ENCODE measurements at places on chromosomes 7 and 10.

- DNase-seq = no peak
These were observed 10.9 kb downstream of the SCART1 start for GRCh38 chr10:133464582-133465031.

DNA sequence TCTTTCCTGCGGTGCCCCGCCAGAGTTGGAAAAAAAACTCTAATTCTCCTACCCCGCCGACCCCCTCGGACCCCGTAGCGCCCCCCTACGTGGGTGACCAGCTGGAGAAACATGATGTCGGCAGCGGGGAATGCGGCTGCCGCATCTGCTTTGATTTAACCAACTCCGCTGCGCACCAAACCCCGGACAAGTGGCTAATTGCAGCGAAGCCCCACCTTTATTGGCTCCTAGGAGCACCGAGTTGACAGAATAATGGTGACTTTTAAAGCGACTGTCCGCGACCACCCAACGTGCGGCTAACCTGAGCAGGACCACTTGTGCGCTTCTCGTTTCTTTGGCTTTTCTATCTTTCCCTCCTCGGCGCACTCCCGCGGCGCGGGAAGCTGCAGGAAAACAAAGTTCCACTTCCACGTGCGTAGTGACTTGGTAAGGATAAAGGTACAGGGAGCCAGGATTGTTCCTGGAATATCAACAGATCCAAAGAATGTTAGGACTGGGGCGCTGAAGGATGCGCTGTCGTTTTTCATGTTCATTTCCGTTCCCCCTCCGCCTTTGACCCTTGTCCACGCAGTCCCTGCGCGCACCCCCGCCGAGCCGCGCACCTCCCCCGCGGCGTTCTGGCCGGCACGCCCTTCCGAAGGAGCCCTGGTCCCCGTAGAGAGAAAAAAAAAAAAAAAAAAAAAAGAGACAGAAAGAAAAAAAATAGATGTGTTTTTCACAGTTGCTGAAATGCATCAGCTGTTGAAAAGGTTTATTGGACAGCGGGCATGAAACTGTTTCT, 1.4 kb downstream of the WNT16 start:
- no peak for DNase-seq

DNA sequence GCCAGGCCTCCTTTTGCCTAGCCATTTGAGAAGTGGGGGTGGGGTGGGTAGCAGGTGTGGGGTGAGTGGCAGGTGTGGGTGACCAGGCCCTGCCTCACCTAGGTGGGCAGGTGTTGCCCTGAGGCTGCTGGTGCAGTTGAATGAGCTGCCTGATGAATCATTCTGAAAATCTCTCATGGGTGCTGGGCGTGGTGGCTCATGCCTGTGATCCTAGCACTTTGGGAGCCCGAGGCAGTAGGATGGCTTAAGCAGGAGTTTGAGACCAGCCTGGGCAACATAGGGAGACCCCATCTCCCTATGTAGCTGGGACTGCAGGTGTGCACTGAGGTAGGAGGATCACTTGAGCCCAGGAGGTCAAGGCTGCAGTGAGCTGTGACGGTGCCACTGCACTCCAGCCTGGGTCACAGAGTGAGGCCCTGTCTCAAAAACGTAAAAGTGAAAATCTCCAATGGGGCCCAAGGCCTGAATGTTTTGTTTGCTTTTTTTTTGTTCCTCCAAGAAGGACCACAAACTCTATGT, 17.7 kb downstream of the TSPAN14 start:
- DNase-seq = no peak

GRCh38 chr10:61330669-61331068, 122.5 kb downstream of the TMEM26 start:
- no peak for DNase-seq

GRCh38 chr10:70905071-70906021, 17.0 kb upstream of the PCBD1 start:
- DNase-seq = no peak

GRCh38 chr10:103295374-103296015, 18.6 kb downstream of the INA start:
- no peak for DNase-seq

DNA sequence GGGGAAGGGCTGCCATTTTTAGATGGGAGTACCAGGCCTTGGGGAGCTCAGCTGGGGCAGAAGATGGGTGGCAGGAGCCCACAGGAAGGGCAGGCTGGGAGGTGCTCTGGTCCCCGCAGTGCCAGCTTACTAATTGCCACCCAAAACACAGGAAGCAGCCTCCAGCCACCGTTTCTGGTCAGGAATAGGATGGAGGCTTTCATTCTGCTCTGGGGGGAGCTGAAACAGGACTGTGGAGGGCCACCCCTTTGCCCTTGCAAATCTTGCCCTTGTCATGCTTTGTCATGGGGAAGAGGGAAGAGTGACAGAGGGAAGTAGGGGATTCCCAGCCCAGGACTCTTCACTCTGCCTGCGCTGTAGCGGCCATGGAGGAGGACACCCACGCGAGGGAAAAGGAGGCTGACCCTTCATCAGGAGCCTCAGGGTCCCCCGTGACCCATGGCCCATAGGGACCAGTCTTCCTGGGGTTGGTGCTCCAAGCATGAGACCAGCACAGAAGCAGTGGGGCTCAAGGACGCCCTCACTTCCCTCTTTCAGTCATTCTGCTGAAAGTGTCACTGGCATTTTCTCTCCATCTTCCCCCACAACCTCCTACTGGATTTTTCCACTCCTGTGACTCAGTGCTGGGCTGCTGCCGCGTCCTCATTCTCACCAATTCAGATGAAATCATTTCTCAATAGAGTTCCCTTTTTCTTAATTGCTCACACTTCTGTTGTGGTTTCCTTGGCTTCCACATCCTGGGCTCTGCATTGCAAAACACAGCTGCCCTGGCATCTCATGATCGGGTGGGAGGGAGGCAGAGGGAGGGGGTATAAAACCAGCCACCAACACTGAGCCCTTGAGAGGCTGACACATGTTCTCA, 61.9 kb downstream of the MKI67 start:
- DNase-seq = no peak

- no peak for DNase-seq
These were observed 12.9 kb downstream of the PON2 start for GRCh38 chr7:95421847-95422444.

GRCh38 chr7:130933919-130934318, 199.9 kb upstream of the KLF14 start:
- DNase-seq = no peak

DNA sequence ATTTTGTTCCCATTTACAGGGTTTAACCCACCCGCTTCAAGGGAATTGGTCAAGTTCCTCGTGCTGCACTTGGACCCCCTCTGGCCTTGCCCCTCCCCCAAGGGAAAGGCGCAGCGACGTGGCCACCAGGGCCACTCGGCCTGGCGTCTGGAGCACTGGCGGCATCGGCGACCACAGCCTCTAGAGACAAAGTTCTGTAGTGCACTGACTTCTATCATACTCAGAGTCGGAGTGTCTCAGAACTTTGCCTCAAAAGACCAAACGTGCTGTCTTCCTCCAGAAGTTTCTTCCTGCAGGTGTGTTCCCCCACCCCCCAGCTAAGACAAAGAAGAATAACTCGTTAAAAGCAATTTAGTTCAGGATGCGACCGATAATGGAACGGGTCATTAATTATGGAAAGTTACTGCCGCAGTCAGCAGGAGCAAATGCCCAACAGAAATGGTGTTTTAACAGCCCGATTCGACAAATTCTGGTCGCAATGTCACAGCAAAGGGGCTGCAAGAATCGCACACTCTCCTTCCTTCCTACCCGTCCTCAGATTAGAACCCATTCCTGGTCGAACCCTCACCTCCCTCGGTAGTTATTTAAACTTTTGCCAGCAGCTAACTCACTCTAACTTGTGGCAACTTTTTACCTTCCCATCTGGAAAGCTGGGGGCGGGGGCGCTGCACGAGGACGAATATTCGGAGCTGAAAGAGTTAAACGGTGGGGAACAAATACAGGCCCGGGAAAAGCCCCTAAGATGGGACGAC, 202.1 kb upstream of the NFE2L3 start:
- DNase-seq = no peak

- no peak for DNase-seq
These were observed 8.2 kb upstream of the CXCL12 start for GRCh38 chr10:44393051-44393630.

GRCh38 chr7:50962962-50963374, 180.3 kb upstream of the GRB10 start:
- peak; percentile 48 for DNase-seq

GRCh38 chr7:38027884-38028455, 107.5 kb downstream of the EPDR1 start:
- no peak for DNase-seq

- DNase-seq = no peak
These were observed 5.8 kb upstream of the KLF6 start for GRCh38 chr10:3790858-3791257.

DNA sequence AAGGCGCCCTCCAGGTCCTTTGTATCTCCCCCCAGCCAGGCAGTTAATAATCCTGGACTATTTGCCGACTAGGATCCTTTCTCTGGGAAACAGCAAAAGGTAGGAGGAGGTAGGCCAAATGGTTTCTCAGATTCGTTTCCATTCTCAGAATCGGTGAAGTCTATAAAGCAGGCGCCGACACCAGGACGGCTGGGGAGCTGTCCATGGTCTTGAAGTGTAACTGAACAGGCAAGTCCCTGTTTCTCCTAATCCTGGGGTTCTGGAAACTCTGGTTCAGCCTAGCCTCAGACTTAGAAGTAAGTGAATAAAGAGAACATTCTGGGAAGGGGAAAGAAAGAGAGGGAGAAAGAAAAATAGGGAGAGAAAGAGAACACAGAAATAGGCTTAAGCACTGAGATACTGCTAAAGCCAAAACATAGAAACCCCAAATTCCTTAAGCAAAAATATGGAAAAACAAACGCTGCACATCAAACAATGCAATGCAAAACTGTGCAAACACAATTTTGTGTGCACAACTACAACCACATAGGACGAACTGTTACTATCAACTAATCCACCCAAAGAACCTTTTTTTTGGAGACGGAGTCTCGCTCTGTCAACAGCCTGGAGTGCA, 11.1 kb upstream of the INA start:
- DNase-seq = no peak

DNA sequence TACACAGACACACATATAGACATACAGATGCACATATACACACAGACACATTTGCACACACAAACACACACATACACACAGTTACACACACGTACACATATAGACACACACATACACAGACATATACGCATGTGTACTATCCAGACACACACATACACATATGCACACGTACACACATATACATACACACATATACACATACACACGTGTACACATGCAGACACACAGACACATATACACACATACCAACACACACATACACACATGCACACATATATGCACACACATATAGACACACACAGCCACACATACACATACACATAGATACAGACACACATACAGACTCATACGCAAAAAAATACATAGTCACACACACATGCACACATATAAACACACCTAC, 184.2 kb downstream of the PFKFB3 start:
- no peak for DNase-seq

DNA sequence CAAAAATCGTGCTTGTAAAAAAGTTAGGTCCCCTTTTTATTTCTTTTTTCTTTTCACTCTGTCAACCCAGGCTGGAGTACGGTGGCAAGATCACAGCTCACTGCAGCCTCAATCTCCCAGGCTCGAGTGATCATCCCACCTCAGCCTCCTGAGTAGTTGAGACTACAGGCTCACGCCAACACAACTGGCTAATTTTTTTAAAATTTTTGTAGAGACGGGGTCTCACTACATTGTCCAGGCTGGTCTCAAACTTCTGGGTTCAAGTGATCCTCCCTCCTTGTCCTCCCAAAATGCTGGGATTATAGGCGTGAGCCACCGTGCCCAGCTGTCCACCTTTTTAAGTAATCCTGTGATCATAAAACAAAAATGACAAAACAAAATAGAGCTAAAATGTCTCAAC, 19.4 kb upstream of the ARHGAP12 start:
- DNase-seq = no peak

DNA sequence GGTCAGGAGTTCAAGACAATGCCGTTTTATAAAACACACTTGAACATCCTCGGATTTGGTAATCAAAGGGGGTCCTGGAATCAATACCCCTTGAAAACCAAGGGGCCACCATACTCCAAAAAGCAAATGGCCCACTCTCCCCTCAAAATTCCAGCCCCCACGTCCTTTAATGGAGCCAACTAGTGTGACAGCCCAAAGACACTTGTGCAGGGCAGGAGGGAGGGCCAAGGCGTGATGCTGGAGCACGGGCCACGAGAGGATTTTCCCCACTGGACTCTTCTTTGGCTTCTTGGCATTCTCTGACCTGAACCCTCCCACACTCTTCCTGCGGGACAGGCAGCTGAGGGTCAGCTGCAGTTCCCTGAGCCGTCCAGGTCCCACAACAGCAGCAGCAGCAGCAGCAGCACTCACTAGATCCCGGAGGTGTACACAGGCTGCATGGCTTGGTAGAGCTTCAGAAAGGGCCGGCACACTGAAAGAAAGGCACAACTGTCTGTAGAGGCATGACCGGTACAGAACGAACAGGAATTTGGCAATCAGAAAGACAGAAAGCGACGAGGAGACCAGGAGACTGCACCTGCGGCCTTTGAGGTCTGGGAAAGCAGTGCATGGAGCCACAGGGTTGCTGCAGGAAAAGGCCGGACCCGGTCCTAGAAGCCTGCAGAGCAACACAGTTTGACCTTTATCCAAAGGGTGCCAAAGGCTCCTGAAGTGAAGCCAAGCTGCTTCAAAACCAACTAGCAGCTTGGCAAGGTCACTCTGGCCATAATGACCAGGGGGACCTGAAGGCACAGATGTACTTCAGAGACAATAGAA, 168.2 kb downstream of the TNS3 start:
- no peak for DNase-seq

DNA sequence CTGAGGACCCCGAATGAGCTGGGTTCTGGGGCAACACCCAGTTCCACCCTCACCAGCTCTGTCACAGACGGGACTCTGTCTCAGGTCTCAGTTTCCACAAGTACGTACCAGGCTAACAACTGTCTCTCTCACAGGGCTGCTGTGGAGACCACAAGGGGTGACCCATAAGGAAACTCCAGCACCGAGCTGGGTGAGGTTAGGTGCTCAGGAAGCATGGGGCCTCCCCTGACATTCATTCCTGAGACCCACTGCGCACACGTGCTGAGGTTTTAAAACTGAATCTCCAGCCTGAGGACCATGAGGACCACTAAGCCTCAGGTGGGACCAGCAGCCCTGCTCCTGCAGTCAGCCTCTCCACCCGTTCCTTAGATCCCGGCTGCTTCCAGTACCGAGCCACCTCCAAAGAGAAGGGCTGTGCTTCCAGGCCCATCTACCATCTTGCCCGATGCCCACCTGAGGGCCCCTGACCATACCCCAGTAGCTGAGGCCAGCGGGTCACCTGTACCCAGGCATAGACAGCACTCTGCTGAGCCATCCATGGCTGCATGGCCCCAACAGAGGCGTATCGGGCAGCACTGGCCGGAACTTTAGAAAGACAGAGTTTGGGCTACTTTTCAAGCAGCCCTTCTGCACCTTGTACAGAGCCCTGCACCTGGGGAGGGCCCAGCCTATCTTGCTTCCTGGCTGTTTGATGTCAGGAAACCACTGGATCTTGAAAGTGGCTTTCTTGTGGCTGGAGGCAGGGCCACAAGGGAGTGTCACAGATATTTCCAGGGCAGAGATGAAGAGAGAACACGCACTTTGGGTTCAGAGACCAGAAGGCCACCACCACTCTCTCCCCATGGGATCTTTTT, 18.7 kb downstream of the HSPA12A start:
- DNase-seq = no peak

GRCh38 chr7:85520175-85520574, 333.3 kb upstream of the SEMA3D start:
- no peak for DNase-seq

GRCh38 chr10:42783181-42783549, 570 bp downstream of the BMS1 start:
- peak; percentile 22 for DNase-seq

- DNase-seq = no peak
These were observed 60.2 kb downstream of the ADRA2A start for GRCh38 chr10:111137007-111137406.

GRCh38 chr10:102917314-102917961, 656 bp upstream of the CNNM2 start:
- DNase-seq = peak; percentile 86
